ENCODE measurements at places on chromosomes 16 and 17. TPM values are rescaled to one million over a fixed set of nuclear protein-coding genes. Genes with fewer than 3 reads are reported as not detected.

Gene KRT20
- total RNA-seq: not detected

Gene BICDL2
- not detected for total RNA-seq

Gene HS3ST3A1
- not detected for total RNA-seq

Gene EPOP
- 5.9 TPM for total RNA-seq

DNA sequence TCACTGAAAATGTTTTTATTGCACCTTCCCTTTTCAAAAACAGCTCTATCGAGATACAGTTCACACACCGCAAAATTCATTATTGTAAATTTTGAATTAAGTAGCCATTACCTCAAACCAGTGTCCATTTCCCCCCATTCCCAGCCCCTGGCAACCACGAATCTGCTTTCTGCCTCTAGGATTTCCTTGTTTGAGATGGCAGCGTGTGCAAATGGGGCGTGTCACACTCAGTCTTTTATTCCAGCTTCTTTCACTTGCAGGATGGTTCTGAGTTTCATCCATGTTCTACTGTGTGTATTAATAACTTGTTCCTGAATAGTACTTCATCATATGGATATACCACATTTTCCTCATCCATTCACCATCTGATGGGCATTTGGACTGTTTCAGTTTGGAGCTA, 14.8 kb downstream of the ACSF3 start:
- peaks cover under 1% of the 10 kb centered on the region for H3K36me3 ChIP-seq
- H3K4me1 ChIP-seq: no peaks in the 10 kb centered on the region
- DNase-seq: no peak
- H3K27me3 ChIP-seq: no peaks in the 10 kb centered on the region
- no peak overlapping the region for H3K27ac ChIP-seq

GRCh38 chr16:50567651-50568050, 19.5 kb downstream of the NKD1 start:
- DNase-seq: no peak
- peaks cover 3% of the 10 kb centered on the region for H3K4me1 ChIP-seq
- no peaks in the 10 kb centered on the region for H3K36me3 ChIP-seq
- no peak overlapping the region for H3K4me3 ChIP-seq

DNA sequence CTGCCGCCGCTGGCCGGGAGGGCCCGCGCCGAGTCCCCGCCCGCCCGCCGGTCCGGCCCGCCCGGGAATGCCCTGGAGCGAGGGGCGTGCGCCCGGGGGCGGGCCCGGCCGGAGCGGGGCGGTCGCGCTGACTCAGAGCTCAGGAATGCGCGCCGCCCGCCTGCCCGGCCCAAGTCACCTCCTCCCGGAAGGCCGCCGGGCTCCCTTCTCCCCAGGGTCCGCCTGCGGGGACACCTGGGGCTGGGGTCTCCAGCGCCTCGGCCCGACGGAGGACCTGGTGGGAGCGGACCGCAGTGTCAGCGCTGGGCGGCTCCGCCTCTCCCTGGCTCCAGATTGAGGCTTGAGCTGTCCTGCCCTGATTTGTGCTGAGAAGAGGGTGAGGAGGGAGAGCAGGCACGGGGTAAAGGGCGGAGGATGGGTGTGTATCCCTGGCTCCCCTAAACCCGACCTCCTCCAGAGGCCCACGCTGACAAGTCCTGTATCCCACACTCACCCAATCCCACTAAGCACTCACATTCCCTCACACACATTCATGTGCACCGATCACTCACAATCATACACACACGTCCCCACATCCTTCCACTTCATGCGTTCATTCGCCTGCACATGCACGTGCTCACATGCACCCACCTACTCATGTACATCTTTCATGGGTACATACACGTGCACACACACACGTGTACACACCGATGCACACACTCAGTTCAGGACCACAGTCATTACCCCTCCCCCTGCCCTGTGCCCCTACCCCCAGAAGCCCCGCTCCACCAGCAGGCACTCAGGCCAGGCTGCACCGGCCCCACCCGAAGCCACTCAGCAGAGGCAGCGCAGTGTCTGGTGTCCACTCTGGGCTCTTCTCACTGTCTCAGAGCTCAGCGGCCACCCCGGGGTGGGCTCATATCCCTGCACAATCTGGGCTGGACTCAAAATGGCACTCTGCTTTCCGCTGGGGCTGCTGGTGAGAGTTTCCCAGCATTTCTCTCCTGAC, at the start of gene RHBDF1:
Gene RHBDF1, minus strand, starts transcription at position 71 of the 988 bp plus-strand sequence. CDS start 7,616 bp downstream, outside the sequence.
- peaks cover 33% of the 10 kb centered on the region for H3K4me1 ChIP-seq
- H3K4me3 ChIP-seq: peak within 1 kb of the TSS; percentile 55
- no peak within 1 kb of the TSS for H3K27ac ChIP-seq
- DNase-seq: peak; percentile 50

GRCh38 chr17:67244431-67245072, 444 bp downstream of the HELZ start:
- H3K4me1 ChIP-seq: peaks cover 24% of the 10 kb centered on the region
- H3K27me3 ChIP-seq: no peaks in the 10 kb centered on the region
- no peak for DNase-seq
- H3K36me3 ChIP-seq: peaks cover 10% of the 10 kb centered on the region
- H3K4me3 ChIP-seq: peak overlapping the region; percentile 88

DNA sequence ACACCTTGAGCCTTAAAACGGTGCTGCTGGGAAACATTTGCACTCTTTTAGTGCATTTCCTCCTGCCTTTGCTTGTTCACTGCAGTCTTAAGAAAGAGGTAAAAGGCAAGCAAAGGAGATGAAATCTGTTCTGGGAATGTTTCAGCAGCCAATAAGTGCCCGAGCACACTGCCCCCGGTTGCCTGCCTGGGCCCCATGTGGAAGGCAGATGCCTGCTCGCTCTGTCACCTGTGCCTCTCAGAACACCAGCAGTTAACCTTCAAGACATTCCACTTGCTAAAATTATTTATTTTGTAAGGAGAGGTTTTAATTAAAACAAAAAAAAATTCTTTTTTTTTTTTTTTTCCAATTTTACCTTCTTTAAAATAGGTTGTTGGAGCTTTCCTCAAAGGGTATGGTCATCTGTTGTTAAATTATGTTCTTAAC, 4.4 kb downstream of the SOX9 start:
- H3K4me1 ChIP-seq: peaks cover 19% of the 10 kb centered on the region
- H3K27ac ChIP-seq: no peak overlapping the region
- no peaks in the 10 kb centered on the region for H3K27me3 ChIP-seq
- no peak overlapping the region for H3K4me3 ChIP-seq
- peaks cover 29% of the 10 kb centered on the region for H3K36me3 ChIP-seq
- DNase-seq: no peak

GRCh38 chr17:7218166-7218565, 1.5 kb downstream of the DLG4 start:
- H3K27ac ChIP-seq: peak overlapping the region; percentile 93
- H3K36me3 ChIP-seq: peaks cover 22% of the 10 kb centered on the region
- H3K4me3 ChIP-seq: peak overlapping the region; percentile 73
- peak; percentile 12 for DNase-seq
- H3K27me3 ChIP-seq: no peaks in the 10 kb centered on the region

GRCh38 chr17:62017496-62017895, 47.6 kb downstream of the MED13 start:
- H3K36me3 ChIP-seq: peaks cover 33% of the 10 kb centered on the region
- H3K4me1 ChIP-seq: no peaks in the 10 kb centered on the region
- no peak overlapping the region for H3K4me3 ChIP-seq

DNA sequence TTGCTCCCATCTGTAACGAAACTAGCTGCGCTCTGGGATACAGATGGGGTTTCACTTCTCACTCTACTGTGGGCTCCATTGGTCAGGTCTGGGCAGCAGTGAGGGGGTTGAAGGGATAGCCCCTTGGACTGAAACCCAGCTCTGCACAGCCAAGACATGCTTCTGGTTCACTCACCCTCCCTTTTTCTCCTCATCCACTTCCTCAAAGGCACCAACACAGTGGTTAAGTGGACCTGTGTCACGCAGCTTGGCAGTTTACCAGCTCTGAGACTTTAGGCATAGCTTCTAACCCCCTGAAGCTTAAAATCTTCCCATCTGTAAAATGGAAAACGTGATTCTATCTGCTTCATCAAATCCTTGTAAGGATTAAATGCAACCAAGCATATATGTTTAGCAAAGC, 11.5 kb upstream of the KRT38 start:
- no peaks in the 10 kb centered on the region for H3K4me1 ChIP-seq
- DNase-seq: no peak
- H3K36me3 ChIP-seq: no peaks in the 10 kb centered on the region
- no peak overlapping the region for H3K27ac ChIP-seq
- no peak overlapping the region for H3K4me3 ChIP-seq

- DNase-seq: no peak
- peak overlapping the region; percentile 45 for H3K27ac ChIP-seq
- H3K36me3 ChIP-seq: no peaks in the 10 kb centered on the region
- H3K27me3 ChIP-seq: no peaks in the 10 kb centered on the region
- no peak overlapping the region for H3K4me3 ChIP-seq
These were observed 4.9 kb downstream of the CACNA1H start for GRCh38 chr16:1157639-1158455.

GRCh38 chr17:3912827-3913226, 3.4 kb downstream of the P2RX1 start:
- H3K4me1 ChIP-seq: peaks cover 9% of the 10 kb centered on the region
- no peak for DNase-seq
- no peaks in the 10 kb centered on the region for H3K36me3 ChIP-seq
- no peaks in the 10 kb centered on the region for H3K27me3 ChIP-seq
- H3K4me3 ChIP-seq: no peak overlapping the region
- no peak overlapping the region for H3K27ac ChIP-seq

DNA sequence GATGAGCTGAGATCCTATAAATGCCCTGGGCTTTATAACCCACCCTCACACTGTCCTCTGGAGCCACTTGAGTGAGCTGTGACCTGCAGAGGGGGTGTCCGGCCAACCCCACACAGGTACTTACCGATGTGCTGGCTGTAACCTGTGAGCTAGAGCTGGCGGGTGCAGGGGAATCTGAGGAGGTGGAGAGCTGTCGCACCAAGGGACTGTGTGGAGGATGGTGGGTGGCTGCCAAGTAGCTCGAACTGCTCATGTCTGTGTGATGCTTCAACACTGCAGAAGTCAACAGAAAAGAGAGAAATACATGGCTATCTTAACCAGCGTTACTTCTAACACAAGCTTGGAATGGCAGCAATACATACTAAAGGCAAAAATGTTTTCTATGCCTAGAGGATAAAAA, 39.4 kb downstream of the STH start:
- H3K27me3 ChIP-seq: no peaks in the 10 kb centered on the region
- H3K36me3 ChIP-seq: peaks cover 60% of the 10 kb centered on the region
- no peak overlapping the region for H3K4me3 ChIP-seq
- H3K27ac ChIP-seq: no peak overlapping the region
- no peaks in the 10 kb centered on the region for H3K4me1 ChIP-seq
- DNase-seq: no peak

DNA sequence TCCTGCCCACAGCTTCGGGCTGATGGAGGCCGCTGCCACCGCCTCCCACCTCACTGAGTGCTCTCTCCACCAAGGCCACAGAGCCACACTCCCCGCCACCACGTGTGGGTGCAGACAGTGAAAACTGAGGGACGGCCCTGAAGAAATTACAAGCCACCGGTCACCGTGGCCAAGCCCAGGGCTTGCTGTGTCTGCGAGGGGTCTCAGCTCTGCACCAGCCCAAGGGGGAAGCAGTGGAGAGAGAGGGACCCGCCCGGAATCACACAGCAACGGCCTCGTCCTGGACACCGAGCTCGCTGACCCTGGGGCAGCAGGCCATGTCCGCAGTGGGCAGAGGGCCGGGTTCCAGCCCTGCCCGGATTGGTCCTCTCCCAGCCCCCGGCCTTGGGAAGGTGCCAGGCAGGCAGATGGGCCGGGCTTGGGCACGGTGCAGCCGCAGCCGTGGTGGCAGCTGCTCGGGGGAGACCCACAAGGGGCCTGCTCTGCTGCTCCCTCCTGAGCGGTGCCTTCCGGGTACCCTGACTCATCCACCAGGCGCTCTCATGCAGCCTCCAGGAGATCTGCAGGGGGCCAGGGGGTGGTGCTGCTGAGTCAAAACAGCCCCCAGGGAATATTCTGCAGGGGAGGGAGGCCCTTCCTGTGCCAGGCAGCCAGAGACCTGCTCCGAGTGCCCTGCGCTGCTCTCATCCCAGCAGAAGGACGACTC, 52.0 kb downstream of the CBFA2T3 start:
- DNase-seq: peak; percentile 97
- no peaks in the 10 kb centered on the region for H3K27me3 ChIP-seq
- no peaks in the 10 kb centered on the region for H3K36me3 ChIP-seq
- H3K4me1 ChIP-seq: peaks cover 57% of the 10 kb centered on the region
- H3K27ac ChIP-seq: peak overlapping the region; percentile 71

DNA sequence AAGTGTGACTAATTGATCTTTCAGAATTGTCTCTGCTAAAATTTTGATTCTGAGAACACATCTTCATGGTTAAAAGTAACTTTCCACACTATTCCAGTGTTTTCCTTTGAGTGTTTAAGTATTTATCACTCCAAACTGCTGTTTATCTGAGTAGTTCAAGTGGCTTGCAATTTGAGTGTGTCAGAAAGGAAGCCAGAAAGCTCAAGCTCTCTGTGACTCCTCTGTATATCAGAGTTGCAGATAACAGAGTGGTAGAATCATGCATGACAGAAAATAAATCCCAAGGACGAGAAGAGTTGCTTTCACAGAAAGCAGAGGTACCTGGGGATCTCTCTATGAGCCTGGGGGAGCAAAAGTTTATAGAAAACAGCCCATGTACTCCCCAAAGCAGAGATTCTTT, 130.0 kb downstream of the CYB561 start:
- no peak for DNase-seq
- H3K4me1 ChIP-seq: no peaks in the 10 kb centered on the region
- H3K4me3 ChIP-seq: no peak overlapping the region
- H3K27ac ChIP-seq: no peak overlapping the region
- no peaks in the 10 kb centered on the region for H3K27me3 ChIP-seq
- H3K36me3 ChIP-seq: no peaks in the 10 kb centered on the region

DNA sequence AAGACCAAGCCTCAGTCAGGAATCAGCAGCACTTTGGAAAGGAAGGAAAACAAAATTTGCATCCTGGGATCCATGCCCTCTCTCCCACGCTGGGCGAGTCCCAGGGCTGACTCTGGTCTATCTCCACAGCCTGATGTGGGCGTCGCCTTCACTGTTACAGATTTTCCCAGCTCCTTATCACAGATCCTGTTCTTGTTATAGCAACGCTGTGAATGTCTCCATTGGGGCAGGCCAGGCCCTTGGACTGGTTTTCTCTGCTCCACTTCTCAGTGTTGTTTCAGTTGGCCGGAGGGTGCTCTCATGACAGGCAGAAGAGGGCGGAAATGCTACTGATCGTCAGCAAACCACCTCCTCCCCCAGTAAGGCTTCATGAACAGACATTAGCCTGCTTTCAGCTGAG, 127.9 kb upstream of the CDH11 start:
- no peak overlapping the region for H3K4me3 ChIP-seq
- no peak for DNase-seq
- no peaks in the 10 kb centered on the region for H3K36me3 ChIP-seq
- no peak overlapping the region for H3K27ac ChIP-seq
- no peaks in the 10 kb centered on the region for H3K27me3 ChIP-seq

GRCh38 chr16:15054357-15055140, 1.3 kb downstream of the NTAN1 start:
- peaks cover 7% of the 10 kb centered on the region for H3K36me3 ChIP-seq
- no peak overlapping the region for H3K27ac ChIP-seq
- H3K4me3 ChIP-seq: peak overlapping the region; percentile 96
- H3K27me3 ChIP-seq: no peaks in the 10 kb centered on the region
- peak; percentile 40 for DNase-seq
- H3K4me1 ChIP-seq: no peaks in the 10 kb centered on the region

GRCh38 chr17:57697891-57698711, 47.0 kb downstream of the CCDC182 start:
- H3K27me3 ChIP-seq: no peaks in the 10 kb centered on the region
- no peaks in the 10 kb centered on the region for H3K36me3 ChIP-seq
- no peaks in the 10 kb centered on the region for H3K4me1 ChIP-seq

Data from A673 (cell line).